ENCODE measurements at places on chromosomes 2 and 18. TPM values are rescaled to one million over a fixed set of nuclear protein-coding genes. Genes with fewer than 3 reads are reported as not detected.

- DNase-seq, result no peak
These were observed 262.6 kb upstream of the THUMPD2 start for GRCh38 chr2:40041422-40042382.

- DNase-seq, result no peak
These were observed 78.7 kb downstream of the RRM2 start for GRCh38 chr2:10201201-10201600.

DNA sequence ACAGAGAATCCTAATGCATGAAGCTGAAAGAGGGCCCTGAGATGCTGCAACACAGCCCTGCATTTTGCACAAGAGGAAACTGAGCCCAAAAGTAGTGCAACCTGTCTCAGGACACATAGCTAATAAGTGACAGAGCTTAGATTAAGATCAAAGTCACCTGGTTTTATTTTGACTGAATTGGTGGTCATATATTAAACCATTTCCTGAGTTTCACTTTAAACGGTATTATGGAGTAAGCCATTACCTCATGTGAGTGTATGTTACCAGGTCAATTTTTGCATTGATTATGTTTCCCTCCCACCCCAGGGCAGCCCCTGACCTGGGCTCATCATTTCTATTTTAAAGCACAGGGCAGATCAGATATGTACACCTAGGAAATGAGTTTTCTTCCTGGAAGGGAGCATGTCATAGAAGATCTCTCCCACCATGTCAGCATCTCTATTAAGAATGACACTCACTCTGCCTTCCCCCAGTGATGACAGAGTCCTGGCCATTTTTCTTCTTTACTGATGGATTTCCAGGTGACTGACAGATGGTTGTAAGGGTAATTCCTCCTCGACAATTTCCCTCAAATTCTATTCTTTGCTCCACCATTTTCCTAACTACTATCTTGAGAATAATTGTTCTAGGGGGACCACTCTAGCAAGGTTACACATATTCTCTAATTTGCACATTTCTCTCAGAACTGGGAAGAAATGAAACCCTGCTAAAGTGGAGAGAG is 441.3 kb upstream of the SLC14A2 start:
- DNase-seq, result no peak

- no peak for DNase-seq
These were observed 407.2 kb downstream of the PTPRM start for GRCh38 chr18:7974200-7974874.

The RELCH gene
- polyA plus RNA-seq, result 13.5 TPM

The PKDCC gene
- 64.5 TPM for polyA plus RNA-seq

DNA sequence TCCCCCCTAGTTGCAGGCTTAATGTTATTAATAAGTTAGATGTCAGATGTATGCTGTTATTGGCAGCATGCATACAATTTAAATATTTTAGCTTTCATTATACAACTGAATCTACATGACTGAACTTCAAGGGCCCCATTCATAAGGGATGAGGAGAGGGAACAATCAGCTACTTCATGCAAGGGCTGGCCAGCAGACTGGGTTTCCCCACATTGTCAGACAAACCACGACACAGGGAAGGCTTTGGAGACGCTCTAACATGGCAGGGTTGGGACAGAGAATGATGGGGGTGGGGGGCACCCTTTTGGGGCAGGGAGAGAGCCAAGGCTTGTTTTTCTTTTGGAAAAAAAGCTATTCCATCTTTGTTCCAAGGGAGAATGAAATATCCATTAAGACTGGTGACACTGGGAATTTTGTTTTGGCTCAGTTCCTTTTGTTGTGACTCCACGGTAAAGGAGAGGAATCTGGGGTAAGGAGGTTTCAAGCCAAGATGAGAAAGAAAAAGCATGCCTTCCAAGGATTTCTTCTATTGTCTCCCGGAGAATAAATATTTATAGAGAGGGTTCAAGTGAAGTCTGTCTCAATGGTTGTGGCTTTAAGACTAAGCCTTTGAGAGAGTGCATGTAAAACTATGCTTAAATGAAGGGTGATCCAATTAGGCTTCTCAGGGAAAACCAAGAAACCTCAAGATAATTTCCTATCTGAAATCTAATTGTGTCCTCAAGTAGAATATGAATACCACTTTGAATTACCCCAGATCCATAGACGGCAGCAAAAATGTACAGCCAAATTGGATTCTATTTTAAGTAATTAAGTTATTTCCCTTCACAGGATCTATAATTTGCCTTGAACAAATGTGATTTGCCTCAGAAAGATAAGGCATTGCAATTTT is 5.4 kb downstream of the CXCR4 start:
- DNase-seq, result no peak

The CAVIN2 gene
- polyA plus RNA-seq, result 13.8 TPM

DNA sequence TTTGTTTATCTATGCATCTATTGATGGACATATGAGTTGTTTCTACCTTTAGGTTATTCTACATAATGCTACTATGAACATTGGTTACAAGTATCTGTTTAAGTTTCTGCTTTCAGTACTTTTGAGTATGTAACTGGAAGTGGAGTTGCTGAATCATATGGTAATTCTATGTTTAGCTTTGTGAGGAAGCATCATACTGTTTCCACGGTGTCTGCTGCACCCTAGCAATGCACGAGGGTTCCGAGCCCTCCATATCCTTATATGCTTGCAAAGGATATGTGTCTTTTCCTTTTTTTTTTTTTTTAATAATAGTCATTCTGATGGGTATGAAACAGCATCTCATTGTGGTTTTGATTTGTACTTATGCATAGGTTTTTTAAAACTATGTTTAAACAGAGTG is 83.7 kb downstream of the FMNL2 start:
- DNase-seq, result no peak

DNA sequence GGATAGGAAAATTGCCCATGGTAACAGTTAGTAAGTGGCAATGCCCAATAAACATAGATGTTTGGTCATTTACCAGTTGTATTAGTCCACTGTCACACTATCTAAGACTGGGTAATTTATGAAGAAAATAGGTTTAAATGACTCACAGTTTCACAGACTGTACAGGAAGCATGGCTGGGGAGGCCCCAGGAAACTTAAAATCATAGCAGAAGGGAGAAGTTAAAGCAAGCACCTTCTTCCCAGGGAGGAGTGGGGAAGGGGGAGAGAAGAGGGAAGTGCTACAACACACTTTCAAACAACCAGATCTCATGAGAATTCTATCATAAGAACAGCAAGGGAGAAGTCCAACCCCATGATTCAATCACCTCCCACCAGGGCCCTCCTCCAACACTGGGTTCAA is 23.4 kb downstream of the NR4A2 start:
- no peak for DNase-seq

The ARHGAP28 gene
- 0.18 TPM for polyA plus RNA-seq

GRCh38 chr2:85390941-85391669 is 19.1 kb downstream of the CAPG start:
- peak; percentile 71 for DNase-seq

DNA sequence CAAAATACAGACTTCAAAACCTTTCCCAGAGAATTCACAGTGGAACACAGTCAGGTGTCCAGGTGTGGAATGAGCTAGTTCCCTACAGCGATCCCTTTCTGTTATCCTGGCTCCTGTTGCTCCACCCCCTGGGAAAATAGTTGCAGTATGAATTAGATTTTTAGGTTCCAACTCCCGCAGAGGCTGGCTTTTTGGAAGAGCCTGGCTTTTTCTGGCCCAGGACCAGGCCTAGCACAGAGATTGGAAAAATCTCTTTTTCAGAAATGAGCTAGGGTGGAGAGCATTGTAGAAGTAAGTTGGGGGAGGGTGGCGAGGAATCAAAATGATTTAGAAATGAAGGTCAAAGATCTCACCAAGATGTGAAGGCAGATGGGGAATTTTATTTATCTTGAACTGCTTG is 27.1 kb downstream of the COL5A2 start:
- DNase-seq, result no peak

The IL1RN gene
- polyA plus RNA-seq, result 0.13 TPM

DNA sequence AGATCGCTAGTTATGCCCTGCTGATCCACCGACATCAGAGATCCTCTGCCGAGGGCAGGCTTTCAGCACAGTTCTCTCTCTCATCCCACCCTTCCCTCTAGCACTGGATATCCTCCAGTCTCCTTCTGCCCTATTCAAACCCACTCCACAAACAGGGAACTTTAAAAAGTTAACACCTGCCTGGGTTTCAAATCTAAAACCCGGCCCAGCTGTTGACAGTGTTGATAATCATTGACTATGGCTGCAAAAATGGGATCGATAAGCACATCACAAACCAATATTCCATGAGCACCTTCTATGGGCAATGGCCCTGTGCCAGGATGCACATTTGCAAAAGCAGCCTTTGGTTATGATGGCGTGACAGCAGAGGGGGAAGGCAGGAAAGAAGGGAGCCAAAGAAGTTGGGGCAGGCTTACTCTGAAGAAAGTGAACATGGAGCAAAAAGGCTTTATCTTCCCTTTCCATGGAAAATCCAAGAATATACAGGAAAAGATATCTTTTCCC is 482.3 kb upstream of the KLHL29 start:
- no peak for DNase-seq

GRCh38 chr18:56278421-56279003 is 359.9 kb downstream of the TXNL1 start:
- DNase-seq, result no peak

- no peak for DNase-seq
These were observed at the start of gene SRD5A2 for GRCh38 chr2:31580321-31581117. Gene SRD5A2, minus strand, starts transcription at chr2:31580938. Its CDS starts 38 bp downstream, at chr2:31580900.

The SPDYA gene
- polyA plus RNA-seq, result 0.14 TPM

DNA sequence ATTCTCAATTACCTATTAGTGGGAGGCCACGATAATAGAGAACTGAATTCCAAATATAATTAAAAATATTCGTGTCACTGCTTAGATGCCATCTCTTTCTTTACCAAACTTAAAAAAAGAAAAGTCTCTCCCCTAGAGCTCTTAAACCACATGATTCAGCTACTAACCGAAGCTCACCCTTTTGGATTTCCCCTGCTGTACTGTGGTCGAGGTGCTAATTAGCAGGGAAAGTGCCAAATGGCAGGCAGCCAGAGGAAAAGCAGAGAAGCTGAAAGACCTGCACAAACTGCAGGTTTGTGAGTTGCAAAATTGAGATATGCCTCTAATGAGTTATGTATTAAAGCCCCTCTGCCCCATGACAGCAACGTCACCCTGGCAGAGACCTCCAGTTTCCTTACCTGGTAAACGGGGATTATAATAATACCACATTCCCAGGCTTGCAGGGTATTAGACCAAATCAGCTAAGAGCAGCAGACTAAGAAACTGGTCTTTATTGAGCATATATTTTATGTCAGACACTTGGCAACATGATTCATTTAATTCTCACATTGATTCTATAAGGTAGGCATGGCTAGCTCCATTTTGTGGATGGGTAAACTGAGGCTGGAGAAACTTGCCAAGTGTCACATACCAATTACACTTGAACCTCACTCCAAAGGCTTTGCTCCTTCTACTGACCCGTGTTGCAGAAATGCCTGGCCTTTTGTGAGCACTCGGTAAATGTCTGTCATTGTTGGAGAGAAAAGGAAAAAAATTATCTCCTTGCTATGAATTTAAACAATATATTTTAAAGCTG is 259.7 kb downstream of the LPIN1 start:
- no peak for DNase-seq

The IL1F10 gene
- not detected for polyA plus RNA-seq

DNA sequence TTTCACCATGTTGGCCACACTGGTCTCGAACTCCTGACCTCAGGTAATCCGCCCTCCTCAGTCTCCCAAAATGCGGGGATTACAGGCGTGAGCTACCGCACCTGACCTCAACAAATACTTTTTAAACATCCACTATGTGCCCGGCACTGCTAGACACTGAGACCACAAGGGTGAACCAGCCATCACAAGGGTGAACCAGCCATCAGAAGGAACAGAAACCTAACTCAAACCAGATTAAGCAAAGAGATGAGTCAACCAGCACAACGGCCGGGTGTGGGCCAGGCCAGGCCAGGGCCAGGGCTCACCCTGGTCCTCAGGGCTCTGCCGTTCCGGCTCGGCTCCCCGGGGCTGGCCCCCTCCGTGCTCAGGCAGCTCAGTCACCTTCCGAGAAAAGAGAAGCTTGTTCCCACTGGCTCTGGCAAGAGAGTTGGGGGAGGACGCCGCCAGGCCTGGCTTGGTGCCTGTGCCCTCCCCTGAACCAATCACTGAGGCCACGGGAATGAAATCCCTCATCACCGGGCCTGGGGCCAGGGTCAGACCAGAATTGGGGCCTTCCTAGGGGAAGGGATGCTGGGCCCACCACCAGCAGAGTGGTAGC is 4.4 kb downstream of the TEX44 start:
- DNase-seq, result no peak

The CAPN14 gene
- polyA plus RNA-seq, result 0.09 TPM

- DNase-seq, result no peak
These were observed 313.0 kb upstream of the SLC39A10 start for GRCh38 chr2:195343942-195344530.

DNA sequence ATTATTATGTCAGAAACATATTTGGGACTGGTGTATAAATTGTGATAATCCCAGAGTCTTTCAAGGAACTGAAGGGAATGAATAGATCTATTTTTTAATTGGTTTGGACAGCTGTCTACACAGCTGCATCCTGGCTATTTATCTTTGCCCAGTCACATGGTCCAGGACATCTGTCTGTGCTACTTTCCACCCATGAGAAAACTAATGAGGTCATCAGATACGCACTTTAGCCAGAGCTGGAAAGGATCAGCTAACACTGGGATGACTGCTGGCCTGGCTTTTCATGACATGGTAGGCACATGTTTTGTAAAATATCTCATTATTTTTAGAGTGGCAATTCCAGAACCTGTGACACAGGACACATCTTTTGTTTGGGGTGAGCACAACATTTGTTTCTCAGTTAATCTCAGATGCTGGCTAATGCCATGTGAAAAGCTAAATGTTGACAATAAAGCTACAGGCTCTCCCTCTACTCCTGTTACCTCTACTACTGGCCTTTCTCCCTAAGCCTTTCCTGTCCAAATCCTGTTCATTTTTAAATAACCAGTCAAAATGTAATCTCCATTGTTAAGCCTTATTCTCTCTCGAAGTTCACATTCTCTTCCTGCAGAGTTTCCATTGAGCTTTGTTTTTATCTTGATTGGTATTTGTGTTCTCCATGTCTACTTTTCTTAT is 500.7 kb downstream of the RIT2 start:
- no peak for DNase-seq

The SPATA3 gene
- polyA plus RNA-seq, result not detected

GRCh38 chr2:15388406-15389325 is 172.5 kb downstream of the NBAS start:
- no peak for DNase-seq

The ACVR1 gene
- 14.6 TPM for polyA plus RNA-seq

DNA sequence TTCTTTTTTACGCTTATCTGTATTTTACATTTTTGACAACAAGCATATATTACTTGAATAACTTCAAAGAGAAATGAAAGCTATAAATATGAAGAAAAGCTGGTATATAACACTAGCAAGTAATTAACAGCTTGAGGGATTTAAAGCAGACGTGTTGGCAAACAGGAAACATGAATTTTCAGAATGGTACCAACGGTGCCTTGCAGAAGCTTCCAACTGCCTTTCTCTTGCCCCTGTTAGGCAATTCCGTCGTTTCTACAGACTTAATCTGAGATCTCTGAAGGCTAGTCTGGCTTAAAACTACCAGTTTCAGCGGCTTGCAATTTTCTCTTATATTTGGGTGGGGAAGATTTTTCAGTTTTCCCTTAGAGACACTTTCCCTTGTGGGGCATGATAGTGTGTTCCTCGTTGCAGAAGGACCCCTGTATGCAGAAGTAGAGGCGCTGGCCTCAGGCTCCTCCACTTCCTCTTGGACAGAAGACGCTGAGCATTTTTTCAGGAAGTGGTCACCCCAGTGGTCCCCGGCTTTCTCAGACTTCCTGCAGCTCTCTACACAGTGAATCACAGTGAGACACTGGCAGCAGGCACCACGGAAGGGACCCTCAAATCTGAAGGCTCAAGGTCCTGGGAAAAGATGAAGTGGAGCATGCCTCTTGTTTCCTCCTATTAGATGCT is 56.2 kb upstream of the SLC16A14 start:
- no peak for DNase-seq

- DNase-seq, result no peak
These were observed 229.3 kb downstream of the CDCA7 start for GRCh38 chr2:173584000-173584399.

The PLGLB2 gene
- 0.76 TPM for polyA plus RNA-seq

All from A549 (cell line).